ENCODE measurements at places on chromosomes 2 and 18.

DNA sequence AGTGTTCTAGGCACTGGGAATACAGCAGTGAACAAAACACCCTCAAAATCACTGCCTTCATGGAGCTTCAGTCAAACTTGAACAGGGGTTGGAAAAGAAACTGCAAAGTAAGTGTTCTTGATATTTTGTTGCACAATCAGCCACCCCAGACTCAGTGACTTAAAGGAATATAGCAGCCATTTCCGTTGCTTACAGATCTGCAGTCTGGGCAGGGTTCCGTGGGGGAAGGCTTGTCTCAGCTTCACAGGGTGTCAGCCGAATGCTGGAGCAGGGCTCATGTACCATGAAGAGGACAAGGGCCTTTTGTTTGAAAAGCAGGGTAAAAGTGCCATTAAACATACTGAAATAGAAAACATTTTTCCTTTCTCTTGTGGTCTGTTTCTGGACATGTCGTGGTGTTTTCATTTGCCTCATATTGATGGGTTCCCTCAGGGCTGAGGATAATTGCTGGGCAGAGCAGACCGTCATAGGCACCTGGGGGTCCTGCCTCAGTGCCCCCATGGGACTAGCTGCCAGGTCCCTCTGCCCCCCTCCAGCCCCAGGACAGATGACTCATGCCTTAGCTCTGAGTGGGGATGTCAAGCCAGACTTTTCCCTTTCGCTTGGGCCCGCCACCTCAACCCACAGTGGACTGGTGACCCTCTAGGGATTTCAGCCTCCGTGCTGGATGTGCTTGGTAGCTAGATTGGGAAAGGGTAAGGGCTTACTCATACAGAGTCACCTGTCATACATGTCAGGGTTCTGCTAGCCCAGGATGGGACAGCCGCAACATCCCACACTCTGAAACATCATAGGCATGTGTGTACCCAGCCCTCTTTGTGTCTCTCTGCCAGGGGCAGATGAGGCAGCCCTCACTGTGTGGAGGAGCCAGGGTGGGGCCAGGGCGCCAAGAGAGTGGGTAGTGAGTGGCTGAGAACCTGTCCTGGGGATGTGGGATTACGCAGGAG, 96.5 kb downstream of the PTPRM start:
- DNase-seq = no peak

GRCh38 chr2:237966250-237966564, 607 bp upstream of the UBE2F start:
- DNase-seq = no peak

DNA sequence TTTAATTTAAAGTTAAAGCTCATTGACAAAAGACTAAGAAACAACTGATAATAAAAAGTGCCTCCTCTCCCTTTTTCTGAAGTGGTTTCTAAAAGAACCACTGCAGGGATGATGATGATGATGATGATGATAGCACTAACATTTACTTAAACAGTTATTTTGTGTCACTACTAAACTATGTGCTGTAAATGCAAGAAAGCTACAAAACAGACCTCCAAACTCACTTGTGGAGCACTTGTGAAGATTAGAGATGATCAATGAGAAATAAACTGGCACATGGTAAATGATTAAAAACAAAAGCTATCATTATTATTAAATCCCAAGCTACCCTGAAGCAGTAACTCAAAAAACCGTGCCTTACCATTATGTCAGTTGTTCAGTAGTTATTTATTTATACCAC, 88.7 kb downstream of the SLC8A1 start:
- no peak for DNase-seq

DNA sequence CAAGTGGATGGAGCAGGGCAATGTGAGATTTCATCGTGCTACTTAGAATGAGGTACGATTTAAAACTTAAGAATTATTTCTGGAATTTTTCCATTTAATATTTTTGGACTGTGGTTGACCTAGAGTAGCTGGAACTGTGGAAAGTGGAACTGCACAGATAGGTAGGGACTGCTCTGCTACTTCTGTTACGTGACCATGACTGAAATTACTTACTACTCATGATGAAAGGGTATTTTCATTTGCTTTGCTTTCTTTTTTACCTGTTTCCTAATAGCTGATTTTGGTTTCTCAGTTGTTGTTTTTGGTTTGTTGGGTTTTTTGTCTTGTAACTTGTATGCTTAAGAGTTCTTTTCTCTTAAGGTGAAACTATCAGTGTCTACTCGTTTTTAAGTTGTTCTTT, 11.4 kb downstream of the UBE2E3 start:
- no peak for DNase-seq

GRCh38 chr2:160319700-160320099, 119.6 kb upstream of the ITGB6 start:
- DNase-seq = no peak

GRCh38 chr18:12376034-12376753, 833 bp downstream of the AFG3L2 start:
- DNase-seq = peak; percentile 29

- DNase-seq = no peak
These were observed 45.4 kb upstream of the RND3 start for GRCh38 chr2:150532879-150533278.

DNA sequence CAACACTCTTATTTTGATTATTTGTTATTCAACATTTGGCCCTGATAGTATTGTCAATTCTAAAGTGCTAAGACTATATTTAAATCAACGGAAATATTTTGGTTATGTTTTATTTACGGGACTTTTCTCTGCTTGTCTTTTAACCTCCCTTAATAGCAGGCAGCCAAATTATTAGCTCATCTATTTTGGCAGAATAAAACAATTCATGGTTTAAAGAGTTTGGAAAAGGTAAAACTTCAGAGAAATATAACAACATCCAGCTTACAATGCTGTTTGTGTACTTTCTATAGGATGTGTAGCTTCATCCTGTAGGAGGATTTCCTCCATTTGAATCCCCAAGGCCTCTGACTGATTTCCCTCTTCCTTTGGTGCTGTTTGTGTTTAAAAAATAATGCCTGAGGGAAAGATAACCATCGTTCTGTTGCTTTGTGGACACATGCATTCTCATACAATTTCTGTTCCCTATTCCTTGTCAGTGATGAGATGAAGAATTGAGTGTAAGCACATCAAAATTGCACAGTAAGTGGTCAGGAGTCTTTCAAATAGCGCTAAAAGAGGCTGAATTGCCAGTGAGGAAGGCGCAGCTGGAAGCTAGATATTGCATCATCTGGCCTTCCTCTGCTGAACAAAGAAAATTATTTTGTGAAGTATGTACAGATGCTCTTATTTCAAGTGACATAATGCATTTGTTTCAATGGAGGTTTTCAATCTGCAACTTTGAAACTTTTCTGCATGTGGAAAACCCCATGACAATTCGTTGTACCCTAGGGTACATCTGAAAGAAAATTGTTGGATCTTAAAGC, 80.3 kb downstream of the CD28 start:
- DNase-seq = no peak

DNA sequence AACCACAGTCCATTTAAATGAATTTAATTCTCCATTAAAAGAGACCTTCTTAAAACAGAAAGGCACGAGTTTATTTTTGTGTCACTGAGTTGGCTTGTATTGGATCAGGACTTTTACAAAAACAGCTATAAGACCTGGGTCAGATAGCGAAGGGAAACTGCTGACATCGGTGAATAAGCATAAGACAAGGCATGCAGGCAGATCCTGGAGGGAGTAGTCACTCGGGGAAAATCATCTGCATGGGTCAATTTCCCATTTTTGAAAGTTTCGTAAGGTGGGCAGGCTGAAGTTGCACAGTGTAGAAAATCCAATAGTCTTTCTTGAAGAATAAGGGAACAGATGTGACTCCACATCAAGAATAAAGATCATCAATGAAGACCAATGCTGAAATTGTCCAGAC, 12.9 kb downstream of the IL36B start:
- DNase-seq = no peak

DNA sequence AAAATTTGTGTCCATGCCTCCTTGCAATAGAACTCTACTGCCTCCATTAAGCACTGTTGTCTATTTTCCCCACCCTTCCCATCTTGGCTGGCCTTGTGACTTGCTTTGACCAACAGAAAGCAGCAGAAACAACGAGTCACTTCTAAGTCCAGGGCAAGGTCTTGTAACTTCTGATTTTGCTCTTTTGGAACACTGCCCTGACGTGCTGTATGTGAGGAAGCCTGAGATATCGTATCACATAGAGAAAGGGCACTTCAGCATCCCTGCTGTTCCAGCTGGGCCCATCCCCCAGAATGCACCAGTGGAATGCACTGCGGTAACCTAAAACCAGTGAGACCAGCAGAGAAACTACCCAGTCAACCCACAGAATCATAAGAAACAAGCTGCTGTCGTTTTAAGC, 28.1 kb downstream of the NCKAP1 start:
- DNase-seq = no peak

DNA sequence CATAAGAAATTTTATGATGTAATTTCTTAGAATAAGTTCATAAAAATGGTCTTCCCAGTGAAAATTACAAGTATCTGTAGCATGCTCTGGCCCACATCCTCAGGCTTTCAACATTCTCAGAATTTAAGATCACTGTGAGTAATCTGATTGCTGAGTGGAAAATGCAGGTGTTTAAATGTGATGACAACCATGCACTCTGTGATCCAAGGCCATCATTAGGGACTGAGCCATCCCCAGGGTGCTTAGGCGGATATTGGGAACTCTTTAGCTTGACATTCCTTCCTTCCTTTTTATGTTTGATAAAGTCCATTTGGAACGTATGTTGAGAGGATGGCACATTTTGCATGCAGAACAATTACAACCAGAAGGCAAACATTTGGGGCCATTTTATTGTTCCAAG, 95.5 kb downstream of the ARL4C start:
- no peak for DNase-seq

DNA sequence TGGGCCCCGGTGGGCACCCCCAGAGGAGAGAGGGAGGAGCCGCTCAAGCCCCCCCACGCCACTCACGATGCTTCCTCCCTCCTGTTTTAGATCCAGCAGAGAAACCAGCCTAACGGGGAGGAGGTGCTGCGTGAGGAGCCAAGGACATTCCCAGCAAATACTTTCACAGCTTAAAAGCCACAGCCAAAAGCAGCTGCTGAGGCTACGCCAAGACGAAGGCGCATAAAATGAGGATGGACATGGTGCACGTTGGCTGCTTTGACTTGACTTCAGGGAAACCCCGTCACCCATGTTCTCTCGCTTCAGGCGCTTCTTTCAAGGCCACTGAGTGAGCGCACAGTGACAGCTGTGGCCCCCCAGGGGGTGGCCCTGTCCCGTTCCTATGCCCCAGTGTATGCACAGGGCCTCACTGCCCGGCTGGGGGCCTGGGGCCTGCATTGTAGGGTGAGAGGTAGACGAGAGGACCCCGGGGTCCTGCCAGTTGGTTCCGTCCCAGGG, 72.1 kb upstream of the PXDN start:
- DNase-seq = no peak

- no peak for DNase-seq
These were observed 55.7 kb upstream of the EML4 start for GRCh38 chr2:42113452-42113851.

DNA sequence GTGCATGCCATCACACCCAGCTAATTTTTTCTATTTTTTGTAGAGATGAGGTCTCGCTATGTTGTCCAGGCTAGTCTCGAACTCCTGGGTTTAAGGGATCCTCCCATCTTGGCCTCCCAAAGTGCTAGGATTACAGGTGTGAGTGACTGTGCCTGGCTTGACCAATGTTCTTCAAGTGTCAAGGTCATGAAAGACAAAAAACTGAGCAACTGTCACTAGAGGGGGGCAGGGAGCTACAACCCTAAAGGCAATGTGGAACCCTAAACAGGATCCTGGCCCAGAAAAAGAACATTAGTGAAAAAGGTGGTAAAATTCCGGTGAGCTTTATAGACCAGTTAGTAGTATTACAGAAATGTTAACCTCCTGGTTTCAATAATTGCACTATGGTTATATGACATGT, 7.3 kb downstream of the MYO5B start:
- DNase-seq = no peak

- no peak for DNase-seq
These were observed 79.6 kb downstream of the USP40 start for GRCh38 chr2:233486778-233487552.

DNA sequence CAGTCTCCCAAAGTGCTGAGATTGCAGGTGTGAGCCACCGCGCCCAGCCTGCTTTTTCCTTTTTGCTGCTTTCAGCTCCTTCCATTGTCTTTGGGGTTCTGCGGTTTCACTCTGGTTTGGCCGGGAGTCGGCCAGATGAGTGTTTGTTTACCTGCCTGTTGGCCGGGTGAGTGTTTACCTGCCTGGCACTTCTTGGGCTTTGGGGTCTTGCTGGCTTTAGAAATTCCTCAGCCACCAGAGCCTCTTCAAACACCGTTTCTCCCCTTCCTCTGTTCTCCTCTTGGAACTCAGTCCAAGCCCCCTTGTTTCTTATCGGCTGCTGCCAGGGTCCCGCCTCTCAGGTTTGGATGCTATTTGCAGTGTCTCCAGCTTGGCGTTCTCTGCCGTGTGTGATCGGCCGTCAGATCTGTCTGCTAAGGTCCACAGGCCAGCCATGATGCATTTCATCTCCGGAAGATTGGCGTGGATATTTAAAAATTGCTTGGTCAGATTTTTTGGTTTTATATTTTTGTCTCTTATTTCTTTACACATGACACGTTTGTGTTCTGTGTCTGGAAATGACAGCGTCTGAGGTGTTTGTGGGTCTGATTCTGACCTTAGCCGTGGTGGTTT, 14.2 kb upstream of the GAL3ST2 start:
- DNase-seq = no peak

DNA sequence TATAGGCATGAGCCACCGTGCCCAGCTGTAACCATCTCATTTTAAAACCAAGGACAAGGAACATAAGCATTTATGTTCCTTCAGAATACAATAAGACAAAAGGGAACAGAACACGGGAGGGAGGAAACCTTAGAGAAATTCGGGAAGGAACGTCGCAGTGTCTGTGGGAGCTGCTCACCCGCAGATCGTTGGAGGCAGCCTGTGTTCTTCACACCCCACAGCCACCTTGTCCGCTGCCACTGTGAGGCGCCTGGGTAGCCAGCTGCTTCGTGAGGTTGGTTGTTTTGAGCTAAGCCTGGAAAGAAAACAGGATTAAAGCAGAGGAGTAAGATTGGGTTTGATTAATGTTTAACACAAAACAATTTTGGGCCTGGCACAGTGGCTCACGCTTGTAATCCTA, 250.0 kb downstream of the FHOD3 start:
- no peak for DNase-seq

DNA sequence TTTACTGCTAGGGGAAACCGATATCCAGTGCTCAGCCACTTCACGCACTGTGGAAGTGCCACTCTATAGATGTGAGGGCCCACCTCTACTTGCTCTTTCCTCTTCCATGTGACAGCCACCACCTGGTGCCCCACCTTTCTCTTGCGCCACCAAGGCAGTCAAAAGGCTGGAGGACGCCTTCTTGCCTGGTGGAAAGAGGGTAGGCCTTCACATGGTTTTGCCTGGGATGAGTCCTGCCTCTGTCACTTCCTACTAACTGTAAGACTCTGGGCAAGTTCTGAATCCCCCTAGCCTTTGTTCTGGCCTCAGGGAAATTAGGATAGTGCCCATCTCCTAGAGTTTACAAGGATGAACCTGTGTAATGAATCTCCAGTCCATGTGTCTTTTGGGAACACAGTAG, 66.1 kb upstream of the ODC1 start:
- no peak for DNase-seq

GRCh38 chr2:176174824-176175708, 13.4 kb upstream of the HOXD1 start:
- peak; percentile 40 for DNase-seq

GRCh38 chr2:74373221-74373676, 6.9 kb downstream of the DCTN1 start:
- DNase-seq = no peak

GRCh38 chr2:16674154-16674553, 8.5 kb upstream of the CYRIA start:
- DNase-seq = no peak

Data from stimulated activated CD8-positive, alpha-beta memory T cell treated with anti-CD3 and anti-CD28 coated beads, Interleukin-4, amount 100 ng/mL, for 48 hours (primary cell).